Cortex of kidney (tissue), 1 donor: ENCODE measurements at places on chromosomes 6 and 20.

DNA sequence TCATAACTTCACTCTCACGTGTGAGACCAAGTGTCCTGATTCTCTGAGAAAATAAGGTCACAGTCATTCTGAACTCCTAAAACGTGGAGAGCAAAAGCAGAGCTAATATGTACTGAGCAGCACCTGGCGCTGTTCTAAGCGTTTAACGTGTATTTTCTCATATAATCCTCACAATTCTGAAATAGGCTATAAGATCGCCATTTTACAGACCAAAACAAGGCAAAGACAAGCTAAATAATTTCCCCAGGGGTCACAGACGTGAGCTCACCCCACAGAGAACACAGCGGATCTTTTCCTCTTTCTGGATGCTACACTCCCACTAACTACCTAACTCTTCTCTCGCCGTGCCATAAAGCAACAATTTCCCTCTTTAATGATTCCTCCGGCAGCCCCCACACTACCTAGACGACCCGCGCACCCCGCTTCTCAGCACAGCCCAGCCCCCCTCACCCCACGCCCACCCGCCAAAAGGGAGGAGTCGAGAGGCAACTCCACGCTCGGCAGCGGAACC is 636 bp downstream of the SUPT3H start:
- no peak for DNase-seq

- DNase-seq = no peak
Measured at GRCh38 chr6:14068133-14068532, 49.4 kb upstream of the CD83 start.

GRCh38 chr6:5580736-5581581 is 319.6 kb downstream of the FARS2 start:
- no peak for DNase-seq

GRCh38 chr20:513429-513828 is 30.2 kb downstream of the CSNK2A1 start:
- DNase-seq = no peak

DNA sequence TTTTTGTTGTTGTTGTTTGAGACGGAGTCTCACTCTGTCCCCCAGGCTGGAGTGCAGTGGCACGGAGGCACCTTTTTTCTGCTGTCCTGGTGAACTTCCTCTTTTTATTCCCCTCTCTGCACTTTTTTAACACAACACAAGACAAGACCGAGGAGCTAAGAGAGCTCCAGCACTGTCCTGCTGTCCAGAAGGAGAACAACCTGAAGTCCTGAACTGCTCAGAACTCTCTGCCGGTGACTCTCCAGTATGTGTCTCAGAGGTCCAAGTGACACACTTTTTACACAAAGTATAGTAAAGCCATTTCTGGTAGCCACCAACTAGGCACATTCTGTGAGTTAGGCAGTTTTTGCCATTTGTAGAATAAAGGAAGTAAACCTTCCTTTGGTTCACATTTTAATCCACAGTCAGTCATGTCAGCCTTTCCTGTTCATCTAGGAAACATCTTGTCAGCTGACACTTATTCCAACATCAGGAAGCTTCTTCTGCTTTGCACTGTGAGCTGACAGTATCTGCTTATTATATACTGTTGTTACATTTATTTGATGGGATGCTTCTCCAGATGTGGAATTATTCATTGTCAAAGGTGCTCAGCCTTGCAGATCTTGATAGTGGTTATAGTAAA is 28.1 kb upstream of the TXNDC5 start:
- no peak for DNase-seq

- no peak for DNase-seq
Measured at GRCh38 chr6:33634161-33634727, 13.1 kb downstream of the ITPR3 start.

GRCh38 chr6:45555981-45556771 is 178.4 kb upstream of the SUPT3H start:
- DNase-seq = no peak

- DNase-seq = no peak
Measured at GRCh38 chr6:136230219-136230853, 19.8 kb downstream of the MTFR2 start.

GRCh38 chr6:44456070-44456965 is 68.8 kb downstream of the CDC5L start:
- no peak for DNase-seq

DNA sequence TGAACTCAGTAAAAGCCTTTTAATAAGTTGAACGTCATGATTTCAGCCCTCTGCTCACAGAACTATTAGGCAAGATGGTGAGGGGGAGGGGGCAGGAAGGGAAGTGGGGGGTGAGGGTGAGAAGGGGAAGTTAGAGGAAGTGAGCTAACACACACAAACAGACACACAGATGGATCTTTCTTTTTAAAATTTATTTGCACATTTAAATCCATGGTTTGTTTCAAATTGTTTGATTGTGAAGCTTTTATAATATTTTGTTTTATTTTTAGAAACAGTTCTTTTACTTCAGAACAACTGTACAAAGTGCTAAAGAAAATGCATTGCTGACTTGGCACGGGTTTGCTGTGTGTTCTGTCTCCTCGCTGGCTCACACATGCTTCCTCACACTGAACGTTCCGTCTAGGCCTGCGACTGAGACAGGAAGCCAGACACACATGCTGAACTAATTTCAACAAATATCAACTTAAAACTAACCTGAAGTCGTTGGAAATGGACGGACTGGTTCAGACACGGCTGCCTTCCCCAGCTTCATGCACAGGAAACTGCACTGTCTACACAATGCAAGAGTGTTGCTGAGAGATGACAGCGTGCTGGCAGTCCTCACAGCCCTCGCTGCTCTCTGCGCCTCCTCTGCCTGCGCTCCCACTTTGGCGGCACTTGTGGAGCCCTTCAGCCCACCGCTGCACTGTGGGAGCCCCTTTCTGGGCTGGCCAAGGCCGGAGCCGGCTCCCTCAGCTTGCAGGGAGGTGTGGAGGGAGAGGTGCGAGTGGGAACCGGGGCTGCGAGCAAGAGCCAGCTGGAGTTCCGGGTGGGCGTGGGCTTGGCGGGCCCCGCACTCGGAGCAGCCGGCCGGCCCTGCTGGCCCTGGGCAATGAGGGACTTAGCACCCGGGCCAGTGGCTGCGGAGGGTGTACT is 8.1 kb upstream of the ZBP1 start:
- no peak for DNase-seq

- no peak for DNase-seq
Measured at GRCh38 chr20:54456423-54456822, 19.0 kb upstream of the DOK5 start.

DNA sequence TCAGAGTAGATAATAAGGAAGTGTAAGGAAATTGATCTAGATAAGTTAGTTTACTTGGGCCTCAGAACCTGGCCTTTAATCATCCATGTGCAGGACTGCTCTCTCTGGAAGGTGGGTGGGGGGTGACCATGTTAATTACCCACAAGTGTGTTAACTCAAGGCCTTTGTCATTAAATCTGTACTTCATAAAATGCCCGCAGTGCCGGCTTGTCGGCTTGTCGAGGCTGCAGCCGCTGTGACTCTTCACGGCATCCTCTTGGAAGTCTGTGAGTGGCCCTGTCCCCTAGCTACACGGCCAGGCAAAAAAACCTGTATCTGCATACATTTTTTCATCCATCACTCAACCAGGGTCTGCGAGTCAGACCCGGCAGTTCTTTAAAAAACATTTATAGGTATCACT is 70.9 kb upstream of the ASCC3 start:
- no peak for DNase-seq

DNA sequence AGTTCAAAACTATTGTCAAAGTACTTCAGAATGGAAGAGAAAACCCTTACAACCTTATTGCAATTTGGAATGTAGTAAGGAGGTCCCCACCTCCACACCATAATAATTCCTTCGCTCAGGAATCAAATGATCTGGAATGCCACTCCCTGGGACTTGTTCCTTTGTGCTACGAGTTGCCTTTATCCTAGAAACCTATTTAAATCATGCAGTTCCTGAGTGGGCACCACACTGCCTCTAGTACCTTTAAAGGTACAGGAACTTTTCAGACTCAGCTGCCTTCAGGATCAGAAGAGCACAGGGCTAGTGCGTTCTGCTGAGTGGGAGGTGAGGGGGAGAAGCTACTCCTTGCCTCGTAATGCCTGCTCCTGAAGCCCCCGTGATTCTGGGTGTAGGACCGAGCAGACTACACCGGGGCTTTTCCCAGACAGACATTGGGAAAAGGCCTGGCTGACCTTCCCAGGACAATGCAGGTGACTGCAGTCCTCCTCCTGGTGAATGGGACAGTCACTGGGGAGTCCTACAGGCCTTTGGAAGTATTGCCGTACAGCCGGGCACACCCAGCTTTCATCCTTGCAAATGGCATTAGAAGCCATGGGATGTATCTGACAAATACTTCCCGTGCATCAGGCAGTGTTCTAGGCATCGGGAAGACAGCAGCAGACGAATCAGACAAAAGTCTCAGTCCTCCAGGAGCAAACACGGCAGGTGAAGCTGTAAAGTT is 11.8 kb upstream of the TUBB2B start:
- no peak for DNase-seq

DNA sequence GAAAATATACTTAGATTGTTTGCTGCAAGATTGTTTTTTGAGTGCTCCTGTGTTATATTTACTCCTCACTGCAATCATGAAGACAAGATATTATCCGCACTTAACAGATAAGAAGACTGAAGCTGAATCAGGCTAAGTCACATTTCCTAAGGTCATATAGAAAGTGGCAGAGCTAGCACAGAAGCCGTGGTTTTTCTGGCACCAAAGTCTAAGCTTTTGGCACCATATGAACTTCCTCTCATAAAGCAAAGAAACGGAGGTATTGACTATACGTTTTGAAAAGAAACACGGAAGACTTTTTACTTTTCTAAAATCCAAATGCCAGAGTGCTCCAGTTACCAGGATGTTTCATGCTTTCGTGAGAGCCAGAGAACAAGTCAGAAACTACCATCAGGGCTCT is 9.3 kb upstream of the DTD1 start:
- DNase-seq = no peak

- no peak for DNase-seq
Measured at GRCh38 chr6:119493980-119494379, 144.4 kb upstream of the MAN1A1 start.

DNA sequence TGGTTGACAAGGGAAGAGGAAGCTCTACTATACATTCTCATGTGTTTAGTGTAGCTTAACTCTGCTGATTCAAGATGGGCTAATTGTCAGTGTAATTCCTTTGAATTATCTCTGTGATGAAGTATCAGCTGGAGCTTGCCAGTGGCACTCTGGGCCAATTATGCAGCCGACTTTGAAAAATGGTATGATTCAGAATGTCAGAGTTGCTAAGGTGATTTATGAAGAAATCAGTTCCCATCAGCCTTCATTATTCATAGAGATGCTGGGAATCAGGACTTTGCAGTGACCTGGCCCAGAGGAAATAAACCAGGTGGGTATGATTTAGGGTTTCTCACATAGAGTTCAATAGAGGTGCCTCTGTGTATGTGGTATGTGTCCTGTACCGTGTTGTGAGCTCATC is 33.4 kb downstream of the KCNS1 start:
- no peak for DNase-seq

DNA sequence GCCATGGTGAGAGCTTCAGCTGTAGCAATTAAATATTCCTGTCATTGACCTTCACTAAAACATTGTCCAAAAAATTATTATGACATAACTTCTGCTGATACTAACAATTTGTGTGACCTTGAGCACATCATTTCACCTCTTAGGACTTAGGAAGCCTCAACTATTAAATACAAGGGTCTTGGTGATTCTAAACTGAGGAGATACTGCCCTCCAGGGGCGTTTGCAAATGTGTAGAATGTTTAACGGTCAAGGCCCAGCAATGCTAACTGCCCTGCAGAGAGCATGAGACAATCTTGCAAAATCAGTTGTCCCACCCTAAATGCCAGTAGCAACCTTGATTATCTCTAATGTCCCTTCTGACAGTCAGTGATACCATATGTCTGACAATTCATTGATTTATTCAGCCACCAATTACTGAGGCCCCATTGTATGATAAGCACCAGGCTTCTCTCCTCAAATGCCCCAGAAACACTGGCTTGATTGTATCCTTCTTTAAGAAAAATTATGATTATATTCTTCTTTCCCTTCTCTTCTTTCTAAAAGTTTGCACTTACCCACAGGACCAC is 284.1 kb upstream of the PLN start:
- DNase-seq = no peak

- DNase-seq = no peak
Measured at GRCh38 chr6:30686009-30686907, at the start of gene PPP1R18. Gene PPP1R18 (minus strand): TSS chr6:30686645. CDS start chr6:30686018, 627 bp downstream.

GRCh38 chr6:42692137-42692911 is 30.1 kb downstream of the PRPH2 start:
- DNase-seq = no peak

DNA sequence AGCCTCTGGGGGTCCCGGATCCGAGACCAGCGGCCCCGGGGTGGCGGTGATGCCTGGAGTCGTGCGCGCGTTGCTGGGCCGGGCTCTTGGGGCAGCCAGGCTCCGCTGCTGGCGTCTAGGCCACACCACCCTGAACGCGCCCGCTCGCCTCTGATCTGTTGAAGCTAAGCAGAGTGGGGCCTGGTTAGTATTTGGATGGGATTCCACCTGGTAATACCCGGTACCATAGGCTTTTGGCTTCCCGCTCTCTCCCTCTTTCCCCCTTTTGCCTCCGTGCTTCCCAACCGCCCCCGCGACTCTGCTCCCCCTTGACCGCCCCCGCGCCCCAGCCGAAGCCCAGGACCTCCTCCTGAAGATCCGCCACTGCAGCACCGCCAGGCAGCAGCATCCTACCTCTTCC is 1383.5 kb upstream of the DEFB115 start:
- DNase-seq = no peak

GRCh38 chr6:34969662-34970265 is 80.7 kb downstream of the ANKS1A start:
- no peak for DNase-seq

GRCh38 chr20:20663841-20664240 is 48.6 kb downstream of the RALGAPA2 start:
- no peak for DNase-seq

DNA sequence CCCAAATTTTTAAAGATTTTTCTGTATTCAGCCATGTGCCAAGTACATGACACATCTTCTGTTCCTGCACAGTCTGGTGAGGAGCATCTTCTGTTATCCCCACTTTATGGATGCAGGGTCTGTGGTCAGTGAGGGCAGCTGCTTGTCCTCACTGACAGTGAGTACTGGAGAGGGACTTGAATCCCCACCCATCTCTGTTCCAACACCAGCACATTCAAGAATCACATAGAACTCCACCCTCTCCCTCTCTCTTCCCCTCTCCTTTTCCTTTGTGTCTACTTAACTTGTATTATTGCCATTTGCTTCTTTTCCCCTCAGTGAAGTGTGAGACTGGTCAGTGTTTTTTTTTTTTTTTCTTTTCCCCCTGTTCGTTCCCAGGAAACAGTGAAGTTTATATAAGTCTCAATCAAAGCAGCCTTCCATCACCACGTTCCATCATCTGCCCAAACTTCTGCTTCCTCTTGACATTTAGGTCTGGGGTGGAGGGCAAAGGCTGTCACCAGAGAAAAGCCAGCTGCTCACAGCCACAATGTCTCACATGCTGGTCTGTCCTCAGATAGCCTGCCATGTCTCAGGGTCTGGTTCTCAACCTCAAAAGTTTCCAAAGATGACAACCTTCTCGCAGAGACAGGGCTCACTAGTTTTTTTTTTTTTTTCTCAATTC is 110.0 kb upstream of the SSTR4 start:
- no peak for DNase-seq

- DNase-seq = no peak
Measured at GRCh38 chr20:33522256-33522820, 32.4 kb downstream of the CBFA2T2 start.

GRCh38 chr20:4764805-4765204 is 43.1 kb downstream of the PRND start:
- DNase-seq = no peak

- DNase-seq = no peak
Measured at GRCh38 chr6:150593119-150593518, 6.6 kb upstream of the PLEKHG1 start.
